T-cell (primary cell): ENCODE measurements at places on chromosomes 4 and X.

- DNase-seq, result no peak
Observed at GRCh38 chr4:40621592-40622512, 7.8 kb downstream of the RBM47 start.

DNA sequence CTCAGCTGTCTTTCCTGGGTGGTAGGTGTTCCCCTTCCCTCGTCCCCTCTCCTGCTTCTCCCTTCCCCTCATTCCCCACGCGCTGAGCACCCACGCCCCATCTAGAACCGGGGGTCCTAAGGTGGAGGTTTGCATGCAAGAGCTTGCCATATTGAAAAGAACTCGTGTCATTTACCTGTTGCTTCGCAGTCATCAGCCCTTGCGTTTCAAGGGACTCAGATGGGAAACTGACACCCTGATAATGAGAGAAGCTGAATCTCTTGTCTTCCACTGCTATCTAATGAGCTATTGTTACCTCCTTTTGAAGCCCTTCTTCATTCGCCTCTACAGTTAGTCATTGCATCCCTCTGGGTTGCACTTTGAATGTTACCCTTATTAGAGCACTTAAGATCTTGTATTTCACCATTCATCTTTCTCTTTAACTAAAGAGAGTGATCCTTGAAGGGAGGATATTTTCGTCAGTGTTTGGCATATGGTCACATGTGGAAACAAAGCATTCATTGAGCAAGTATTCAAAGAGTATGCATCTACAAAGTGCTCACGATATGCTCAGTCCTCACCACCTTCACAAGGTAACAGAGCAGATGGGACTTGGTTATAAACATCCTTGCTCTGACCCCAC lies 25.7 kb downstream of the ARL9 start:
- DNase-seq, result no peak

- no peak for DNase-seq
Observed at GRCh38 chr4:62407534-62407933, 1207.4 kb downstream of the ADGRL3 start.

GRCh38 chrX:68870357-68870756 lies 41.5 kb downstream of the EFNB1 start:
- no peak for DNase-seq

DNA sequence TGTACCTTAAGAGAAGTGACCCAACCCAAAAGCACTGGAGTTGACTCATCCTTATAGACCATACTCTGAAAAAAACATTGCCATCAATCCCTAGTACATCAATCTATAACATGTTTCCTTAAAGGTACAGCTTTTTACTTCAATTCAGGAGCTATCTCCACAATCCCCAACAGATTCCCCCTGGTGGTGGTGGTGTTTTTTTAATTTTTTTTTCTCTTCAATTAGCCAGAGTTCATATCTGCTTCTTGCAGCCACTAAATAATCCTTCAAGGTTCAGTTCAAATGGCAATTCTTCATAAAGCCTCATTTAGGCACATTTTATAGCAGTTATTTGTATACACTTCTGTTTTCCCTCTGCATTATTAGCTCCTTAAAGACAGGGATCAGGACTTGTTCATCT lies 60.7 kb upstream of the KDR start:
- no peak for DNase-seq
